ENCODE measurements at places on chromosomes 1 and 21.

DNA sequence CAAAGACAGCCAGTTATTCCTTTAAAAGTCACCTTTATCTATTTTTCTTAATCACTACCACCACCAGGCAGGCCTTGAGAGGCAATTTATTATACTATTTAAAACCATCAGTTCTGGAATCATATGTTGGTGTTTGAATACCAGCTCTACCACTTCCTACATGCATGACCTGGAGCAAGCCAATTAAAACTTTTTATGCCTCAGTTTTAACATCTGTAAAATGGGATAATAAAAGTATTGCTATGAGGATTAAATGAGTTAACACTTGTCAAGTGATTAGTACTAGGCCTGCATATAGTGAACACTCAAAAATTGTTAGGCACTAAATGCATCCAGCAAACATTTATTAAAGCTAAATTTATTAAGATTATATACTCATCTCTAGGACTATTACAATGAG lies 49.2 kb upstream of the ADORA3 start:
- no peak for DNase-seq

DNA sequence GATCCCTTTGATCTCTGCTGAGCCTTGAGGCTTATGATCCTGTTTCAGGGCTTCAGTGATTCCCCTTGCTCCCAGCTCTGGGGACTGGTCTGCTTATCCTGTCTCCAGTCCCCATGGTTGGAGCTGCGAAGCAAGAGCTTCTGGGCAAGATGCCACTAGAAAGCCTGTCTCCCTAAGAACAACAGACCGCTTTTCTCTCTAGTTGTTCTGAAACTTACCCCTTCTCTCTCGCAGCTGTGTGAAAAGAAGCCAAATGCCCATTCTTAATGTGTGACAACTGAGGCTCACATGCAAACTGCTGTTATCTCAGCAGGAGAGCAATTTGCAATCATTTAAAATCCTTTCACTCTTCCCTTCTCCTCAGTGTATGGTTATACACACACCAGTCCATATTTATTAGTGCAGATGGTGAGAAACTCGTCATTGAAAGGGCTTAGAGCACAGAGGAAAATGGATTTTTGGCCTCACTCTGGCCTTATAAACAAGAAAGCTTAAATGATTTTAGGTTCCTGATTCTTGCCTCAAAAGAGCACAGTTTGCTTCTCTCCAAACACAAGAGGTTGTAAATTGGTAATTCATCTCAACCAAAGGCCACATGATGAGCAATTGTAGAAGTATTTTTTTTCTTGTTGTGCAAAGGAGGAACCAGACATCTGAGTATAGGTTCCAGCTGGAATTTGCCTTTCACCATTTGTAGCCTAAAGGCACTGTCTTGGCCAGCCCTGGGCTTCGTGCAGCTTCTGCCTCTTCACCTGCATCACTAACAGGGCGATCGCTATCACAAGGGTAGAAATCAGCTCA lies 179.2 kb upstream of the LMO4 start:
- peak; percentile 61 for DNase-seq

DNA sequence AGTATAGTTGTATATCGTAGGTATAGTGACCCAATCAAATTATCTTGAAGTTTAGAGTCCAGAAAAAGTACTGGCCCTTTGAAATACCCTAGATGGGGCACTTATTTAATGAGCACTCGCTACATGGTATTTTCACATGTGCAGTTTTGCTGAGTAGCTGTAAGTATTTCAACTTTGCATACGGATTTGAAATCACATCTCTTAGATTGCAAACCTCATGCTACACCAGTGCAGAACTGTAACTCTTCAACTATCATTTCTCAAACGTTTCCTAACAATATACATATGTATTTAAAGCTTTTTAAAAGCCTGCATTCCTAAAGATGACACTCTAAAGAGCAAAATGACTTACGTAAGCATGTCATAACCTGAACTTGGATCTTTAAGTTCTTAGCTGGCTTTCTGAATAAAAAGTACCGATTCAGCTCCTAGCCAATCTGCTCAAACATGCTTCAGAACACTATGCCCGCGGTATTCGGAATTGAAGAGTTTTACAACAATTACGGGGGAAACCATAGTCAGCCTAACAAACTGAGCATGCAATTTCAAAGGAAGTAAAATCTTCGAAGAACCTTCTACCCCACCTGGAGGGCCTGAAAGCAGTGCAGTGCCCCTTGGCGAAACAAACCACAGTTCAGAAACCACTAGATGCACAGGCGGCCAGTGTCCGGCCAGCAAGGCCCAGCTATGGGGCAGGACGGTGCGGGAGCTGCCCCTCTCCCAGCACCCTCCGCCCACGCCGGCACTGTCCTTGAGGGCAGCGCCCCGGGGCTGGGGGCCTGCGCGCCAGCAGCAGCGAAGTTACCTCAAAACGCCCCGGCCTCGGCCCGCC lies 863 bp downstream of the FH start:
- DNase-seq: no peak

GRCh38 chr1:237834461-237834860 lies 56.3 kb downstream of the ZP4 start:
- DNase-seq: no peak

DNA sequence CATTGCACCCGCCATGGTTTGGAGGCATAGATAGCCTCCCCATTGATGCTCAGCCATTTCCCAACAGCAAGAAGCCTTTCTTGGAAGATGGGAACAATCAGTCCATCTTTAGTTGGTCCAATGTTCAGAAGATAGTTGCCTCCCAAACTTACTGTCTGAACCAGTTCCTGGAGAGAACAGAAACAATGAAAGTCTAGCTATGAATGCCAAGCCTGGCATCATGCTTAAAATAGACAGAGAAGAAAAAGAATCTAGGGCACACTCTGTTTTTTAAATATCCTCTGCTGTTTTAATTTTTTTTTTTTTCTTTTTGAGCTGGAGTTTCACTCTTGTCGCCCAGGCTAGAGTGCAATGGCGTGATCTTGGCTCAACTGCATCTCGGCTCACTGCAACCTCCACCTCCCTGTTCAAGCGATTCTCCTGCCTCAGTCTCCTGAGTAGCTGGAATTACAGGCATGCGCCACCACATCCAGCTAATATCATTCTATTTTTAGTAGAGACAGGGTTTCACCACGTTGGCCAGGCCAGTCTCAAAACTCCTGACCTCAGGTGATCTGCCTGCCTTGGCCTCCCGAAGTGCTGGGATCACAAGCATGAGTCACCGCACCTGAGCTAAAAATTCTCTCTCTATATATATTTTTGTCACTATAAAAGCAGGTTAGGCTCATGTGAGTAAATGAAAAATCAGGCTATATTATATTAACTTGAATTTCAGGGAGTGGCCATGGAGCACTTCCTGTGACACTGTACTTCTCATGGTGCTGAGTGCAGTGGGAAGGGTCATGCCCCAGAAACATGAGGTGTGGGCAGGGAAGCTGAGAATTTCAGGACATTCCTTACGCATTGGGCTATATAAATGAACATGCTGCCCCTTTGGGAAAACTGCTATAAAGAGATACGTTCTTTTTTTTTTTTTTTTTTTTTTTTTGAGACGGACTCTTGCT lies 19.1 kb downstream of the FUCA1 start:
- DNase-seq: no peak

- DNase-seq: no peak
Measured at GRCh38 chr1:110872745-110873720, at the start of gene CD53. Gene CD53 (plus strand): TSS chr1:110873148. CDS start chr1:110891409, 18,261 bp downstream.

DNA sequence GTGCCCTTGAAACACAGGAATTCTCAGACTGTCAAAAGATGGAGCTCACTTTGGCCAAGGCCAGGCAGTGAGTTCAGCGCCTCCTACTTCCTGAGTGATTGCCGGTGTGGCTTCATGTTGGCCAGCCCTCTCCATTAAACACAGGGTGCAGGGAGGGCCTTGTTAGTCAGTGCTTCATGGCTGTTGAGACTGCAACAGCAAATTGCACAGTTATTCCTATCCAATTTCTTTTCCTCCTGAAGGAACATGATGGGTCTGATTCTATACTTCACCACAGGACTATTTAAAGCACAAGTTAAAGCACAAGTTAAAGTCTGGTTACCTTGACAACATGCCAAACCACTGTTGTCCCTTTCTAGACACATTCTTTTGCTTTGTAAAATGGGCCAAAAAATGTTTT lies 156.6 kb downstream of the SIPA1L2 start:
- no peak for DNase-seq

GRCh38 chr1:178578541-178578940 lies 65.6 kb downstream of the TEX35 start:
- no peak for DNase-seq

GRCh38 chr1:190456129-190456528 lies 21.5 kb downstream of the BRINP3 start:
- DNase-seq: no peak

- DNase-seq: no peak
Measured at GRCh38 chr1:76867342-76868130, at the start of gene ST6GALNAC5. Gene ST6GALNAC5 (plus strand): TSS chr1:76867480.

DNA sequence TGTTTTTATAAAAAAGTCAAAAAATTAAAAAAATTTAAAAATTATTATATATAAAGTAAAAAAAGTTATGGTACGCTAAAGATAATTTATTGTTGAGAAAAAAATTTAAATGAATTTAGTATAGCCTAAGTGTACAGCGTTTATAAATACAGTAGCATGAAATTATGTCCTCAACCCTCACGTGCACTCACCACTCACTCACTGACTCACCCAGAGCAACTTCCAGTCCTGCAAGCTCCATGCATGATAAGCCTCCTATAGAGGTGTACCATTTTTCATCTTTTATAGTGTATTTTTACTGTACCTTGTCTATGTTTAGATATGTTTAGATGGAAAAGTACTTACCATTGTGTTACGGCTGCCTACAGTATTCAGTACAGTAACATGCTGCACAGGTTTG lies 5.1 kb downstream of the DISC1 start:
- no peak for DNase-seq

DNA sequence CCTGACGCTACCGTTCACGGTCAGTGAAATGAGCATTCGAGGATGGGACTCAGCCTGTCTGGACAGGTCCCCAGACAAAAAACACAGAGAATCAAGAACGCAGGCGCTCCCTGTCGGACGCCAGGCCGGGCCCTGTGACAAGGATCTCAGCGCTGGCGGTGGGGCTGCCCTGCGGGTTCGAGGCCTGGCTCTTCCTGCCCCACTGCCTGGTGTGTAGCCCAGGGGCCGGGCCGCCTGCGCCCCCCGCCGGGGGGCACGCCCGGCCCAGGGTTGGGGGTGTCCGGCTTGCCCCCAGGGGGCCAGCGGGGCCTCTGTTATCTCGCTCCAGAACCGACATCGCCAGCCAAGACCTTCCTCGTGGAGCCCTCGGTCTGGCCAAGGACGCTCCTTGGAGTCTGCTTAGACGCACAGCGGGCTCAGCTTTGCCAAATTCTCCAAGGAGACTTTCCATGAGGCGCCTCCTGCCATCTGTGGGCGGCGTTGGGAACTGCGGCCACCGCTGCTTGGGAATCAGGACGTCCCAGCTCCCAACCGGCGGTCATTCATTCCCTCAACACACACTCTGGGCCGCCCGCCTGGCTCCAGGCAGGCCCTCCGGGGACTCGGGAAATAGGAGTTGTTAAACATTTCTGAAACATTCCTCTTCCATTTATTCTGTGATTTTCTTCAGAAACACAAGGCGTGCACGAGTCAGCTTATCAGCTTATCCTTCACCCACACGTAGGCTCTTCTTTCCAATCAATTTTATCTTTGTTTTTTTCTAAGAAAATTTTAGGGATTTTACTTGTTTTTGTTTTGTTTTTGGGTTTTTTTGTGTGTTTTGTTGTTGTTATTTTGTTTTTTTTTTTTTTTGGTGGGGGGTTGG lies 11.3 kb upstream of the RIPK4 start:
- peak; percentile 55 for DNase-seq

DNA sequence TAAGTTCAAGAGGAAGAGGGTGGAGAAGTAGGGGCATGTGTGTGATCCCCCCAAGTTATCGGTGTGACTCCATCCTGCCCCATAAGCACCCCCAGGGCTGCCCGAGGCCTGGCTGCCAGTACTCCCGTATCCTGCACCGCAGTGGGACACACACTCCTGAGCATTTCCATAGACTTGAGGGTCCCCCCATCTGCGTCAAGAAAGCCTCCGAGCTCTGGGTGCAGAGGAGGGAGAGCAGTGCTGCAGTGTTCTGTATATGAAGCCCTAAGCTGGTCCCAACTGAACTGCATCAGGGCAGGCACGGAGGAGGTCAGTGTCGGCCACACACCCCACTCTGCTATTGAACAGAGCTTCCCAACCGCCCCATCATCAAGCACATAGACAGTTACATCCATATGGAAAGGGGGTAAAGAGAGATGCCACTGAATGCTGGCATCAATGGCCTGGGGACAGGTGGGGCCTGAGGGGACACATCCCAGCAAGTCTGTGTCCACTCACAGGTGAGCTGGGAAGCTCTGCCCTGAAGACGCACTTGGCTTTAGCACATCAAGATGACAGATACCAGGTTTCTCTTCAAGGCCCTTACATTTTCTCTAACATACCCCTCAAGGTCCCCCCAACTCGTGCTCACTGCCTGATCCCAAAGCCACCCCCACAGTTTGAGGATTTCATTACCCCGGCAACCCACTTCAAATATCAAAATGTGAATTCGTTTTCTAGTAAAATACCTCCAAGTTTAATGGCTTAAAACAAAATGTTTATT lies 64.3 kb downstream of the EVA1C start:
- no peak for DNase-seq

DNA sequence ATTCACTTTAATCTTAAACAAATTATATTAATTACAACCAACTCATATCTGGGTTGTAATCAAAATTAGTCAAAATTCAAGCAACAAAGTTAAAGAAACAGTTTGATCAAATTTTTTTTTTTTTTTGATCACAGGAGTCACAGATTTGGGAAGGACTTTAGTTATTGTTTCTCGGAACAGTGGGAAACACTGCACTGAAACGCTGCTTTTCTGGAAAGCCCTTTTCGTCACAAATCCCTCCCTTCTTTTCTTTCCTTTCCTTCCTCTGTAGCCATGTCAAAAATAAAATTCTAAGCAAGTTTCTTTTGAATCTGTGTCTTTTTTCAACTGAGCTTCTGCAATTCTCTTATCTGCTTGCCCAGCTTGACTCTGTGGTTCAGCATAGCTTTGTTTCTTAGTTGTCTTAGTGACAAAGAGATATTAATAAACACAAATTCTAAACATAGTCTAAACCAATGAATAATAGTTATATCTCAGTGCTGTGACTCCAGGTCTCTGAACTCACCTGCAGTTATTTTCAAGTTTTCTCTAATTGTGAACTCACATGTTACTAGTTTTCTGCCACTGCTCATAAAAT lies 53.8 kb downstream of the PTGS2 start:
- DNase-seq: no peak

- DNase-seq: peak; percentile 16
Measured at GRCh38 chr1:221801773-221802516, 60.1 kb upstream of the DUSP10 start.

DNA sequence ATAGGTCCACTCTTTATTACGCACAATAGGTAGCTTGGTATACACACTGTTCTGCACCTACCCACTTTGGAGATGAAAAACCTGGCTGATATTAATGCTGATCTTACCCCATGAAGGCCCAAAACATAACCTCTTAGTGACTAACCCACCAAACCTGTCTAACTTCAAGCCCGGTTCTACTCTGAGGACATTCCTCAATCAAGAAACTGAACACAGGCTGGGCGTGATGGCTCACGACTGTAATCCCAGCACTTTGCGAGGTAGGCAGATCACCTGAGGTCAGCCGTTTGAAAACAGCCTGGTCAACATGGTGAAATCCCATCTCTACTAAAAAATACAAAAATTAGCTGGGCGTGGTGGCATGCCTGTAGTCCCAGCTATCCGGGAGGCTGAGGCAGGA lies 50.5 kb downstream of the EYA3 start:
- DNase-seq: no peak
